Activated CD8-positive, alpha-beta memory T cell treated with anti-CD3 and anti-CD28 coated beads for 48 hours (primary cell): ENCODE measurements at places on chromosomes 7 and 10.

GRCh38 chr7:128812514-128813168 lies 17.6 kb upstream of the FLNC start:
- no peak for DNase-seq

- no peak for DNase-seq
These were observed 49.0 kb downstream of the RBAK start for GRCh38 chr7:5094641-5095040.

GRCh38 chr10:3433988-3434387 lies 261.4 kb upstream of the PITRM1 start:
- no peak for DNase-seq

DNA sequence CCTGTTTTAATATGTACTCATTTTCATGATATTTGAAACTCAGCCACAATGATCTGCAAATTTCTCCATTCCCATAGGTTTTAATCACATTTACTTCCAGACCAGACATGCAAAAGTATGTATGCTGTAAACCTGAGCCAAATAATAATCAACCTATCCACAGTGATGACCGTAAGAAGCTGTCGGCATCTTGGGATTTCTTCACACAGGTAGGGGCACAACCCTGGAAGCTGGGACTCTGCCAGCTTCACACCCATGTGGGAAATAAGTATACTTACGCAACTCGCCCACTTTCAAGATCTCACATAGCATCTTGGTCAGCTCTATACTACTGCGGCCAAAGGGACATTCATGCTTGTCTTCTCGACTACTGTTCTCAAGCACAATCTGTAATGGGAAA lies 352.3 kb downstream of the ELMO1 start:
- no peak for DNase-seq

DNA sequence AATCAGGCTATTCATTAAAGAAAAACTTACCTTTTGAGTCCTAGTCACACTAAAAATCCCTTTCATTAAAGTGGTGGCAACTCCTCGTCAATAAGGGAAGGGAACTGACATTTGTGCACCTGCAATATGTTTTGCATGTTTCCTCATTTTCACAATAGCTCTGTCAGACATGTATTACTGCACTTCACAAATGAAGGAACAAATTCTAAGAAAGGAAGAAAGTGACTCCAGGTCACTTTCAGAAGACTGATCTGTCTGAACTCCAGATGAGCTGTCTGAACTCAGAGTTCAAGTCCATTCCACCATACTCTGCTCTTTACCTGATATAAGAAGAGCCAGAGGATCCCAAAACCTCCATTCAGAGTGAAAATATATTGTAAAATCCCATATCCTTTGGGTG lies 50.3 kb upstream of the GSAP start:
- DNase-seq: no peak

DNA sequence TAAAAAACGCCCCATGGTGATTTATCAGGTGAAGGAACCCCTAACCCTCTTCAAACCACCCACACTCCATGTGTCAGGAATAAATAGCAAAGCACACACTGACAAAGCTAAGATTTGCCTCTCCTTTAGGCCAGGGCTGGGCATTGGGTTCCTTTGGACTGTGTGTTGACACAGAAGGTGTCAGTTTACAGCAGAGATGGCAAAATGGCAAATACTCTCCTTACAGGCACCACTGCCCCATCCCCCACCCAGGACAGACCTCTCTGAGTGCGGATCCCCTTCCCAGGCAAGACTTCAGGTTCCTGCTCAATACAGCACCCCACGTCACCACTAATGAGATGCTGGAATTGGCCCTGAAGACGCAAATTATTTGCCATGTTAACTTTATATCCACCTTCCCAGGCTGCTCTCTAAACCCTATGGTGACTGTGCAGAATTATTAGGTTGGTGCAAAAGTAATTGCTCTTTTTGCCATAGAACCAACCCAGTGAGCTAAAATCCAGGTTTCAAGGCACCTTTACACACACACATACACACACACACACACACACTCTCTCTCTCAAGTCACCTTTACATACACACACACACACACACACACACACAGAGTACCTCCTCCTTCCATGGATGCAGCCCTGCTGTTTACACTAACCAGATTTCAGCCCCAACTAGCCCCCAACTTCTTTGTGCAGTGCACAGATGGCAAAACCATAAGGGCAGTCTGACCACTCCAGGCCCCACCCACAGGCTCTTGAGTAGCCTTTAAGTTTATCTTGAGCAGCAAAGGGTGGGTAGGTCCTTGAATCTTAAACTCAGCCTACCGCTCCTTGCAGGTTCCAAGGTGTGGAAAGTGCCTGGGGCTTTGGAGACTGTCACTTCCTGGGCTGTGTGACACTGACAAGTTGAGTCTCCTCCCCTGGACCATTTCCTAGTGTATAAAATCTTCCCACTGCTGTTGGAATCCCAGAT lies 4.0 kb upstream of the ZCCHC24 start:
- DNase-seq: no peak
